Calu3 (cell line): ENCODE measurements at places on chromosomes 4 and X.

DNA sequence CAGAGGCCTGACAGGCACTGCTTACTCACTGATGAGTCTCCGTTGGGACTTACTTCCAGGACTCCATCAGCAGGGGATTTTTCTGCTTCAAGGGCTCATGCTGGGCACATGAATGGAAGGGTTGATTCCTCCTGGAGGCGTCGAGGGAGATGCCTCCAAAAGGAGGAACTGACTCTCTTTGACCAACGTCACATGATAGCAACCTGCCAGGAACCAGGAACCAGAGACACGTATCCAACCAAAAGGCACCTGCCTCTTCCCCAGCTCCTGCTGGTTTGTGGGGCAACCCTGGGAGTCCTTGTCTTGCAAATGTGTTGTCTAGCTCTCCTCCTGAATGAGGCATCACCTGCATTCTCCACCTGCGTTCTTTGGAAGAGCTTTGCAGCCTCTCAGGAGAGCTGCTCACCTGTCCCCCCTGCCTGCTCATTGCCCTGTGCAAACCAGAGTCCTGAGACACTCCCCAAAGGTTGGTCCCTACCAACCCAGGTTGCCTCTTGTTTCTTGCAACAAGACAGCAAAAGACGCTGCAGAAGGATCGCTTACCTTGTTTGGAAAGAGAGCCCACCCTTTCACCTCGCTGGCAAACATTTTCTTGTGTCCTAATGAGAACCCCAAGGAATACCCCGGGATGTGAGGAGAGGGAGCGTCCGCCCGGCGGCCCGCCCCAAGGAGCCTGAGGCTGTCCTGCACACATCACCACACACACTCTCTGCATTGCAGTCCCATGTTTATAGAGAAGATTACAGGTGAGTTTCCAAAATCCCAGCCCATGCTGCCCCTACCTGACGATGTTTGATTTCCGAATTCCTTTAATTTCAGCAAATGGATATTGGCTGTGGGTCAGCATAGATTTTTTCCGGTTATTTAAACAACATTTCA lies 30.5 kb upstream of the SHOX start:
- H3K27me3 ChIP-seq, result no peaks in the 10 kb centered on the region
- H3K4me1 ChIP-seq, result no peaks in the 10 kb centered on the region
- H3K27ac ChIP-seq, result no peak overlapping the region
- DNase-seq, result no peak
- H3K4me3 ChIP-seq, result no peak overlapping the region

DNA sequence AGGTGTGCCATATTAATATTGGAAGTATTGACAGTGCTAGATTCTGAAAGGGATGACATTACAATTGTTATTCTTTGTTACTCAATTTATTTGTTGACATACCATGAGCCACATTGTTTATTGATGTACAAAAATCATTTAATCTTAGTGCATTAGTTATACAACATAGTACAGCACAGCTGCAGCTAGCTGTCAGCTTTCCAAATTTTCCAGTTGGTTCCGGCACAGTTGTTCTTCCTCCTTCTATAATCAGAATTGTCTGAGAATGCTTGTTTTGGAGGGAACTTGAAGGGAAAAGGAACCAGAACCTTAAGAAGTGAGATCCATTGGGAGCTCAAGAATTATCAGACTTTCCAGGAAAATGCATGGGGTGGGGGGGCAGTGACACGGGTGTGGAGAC lies 281.4 kb downstream of the ZIC3 start:
- no peak overlapping the region for H3K4me3 ChIP-seq
- H3K4me1 ChIP-seq, result no peaks in the 10 kb centered on the region
- no peak for DNase-seq
- H3K36me3 ChIP-seq, result no peaks in the 10 kb centered on the region
- H3K27me3 ChIP-seq, result no peaks in the 10 kb centered on the region

- H3K36me3 ChIP-seq, result peaks cover 8% of the 10 kb centered on the region
- H3K27me3 ChIP-seq, result peaks cover 21% of the 10 kb centered on the region
- no peak for DNase-seq
- H3K4me3 ChIP-seq, result no peak overlapping the region
- H3K27ac ChIP-seq, result no peak overlapping the region
Measured at GRCh38 chrX:71177327-71177726, 32.7 kb downstream of the NLGN3 start.

- H3K4me1 ChIP-seq, result no peaks in the 10 kb centered on the region
- no peak for DNase-seq
- no peaks in the 10 kb centered on the region for H3K36me3 ChIP-seq
- no peak overlapping the region for H3K27ac ChIP-seq
- H3K27me3 ChIP-seq, result no peaks in the 10 kb centered on the region
Measured at GRCh38 chr4:12221031-12221430, 792.3 kb upstream of the HS3ST1 start.

DNA sequence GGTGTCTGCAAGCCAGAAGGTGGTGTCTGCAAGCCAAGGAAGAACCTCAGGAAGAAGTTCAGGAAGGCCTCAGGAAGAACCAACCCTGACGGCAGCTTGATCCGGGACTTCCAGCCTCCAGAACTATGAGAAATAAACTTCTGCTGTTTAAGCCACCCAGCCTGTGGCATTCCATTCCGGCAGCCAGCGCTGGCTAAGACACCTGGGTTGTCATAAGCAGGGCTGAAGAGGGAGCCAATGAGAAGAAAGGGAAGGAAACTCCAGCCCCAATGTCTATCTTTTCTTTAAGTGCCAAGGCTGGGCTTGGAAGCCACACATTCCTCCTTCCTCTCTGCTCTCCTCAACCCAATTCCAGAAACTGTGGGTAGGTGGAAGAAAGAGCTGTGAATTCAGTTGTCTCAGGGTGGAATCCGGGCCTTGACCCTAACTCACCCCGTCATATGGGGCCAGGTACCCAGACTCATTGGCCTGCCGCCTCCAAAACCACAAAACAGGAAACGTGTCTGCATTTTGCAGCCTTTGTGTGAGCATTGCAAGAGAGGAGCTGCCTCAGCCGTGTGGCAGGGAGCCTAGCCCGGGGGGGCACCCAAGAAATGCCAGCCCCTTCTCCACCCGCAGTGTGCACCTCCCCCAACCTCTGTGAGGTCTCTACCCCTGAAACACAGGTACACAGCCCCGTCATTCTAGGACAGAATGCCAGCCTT lies 26.8 kb downstream of the CRMP1 start:
- DNase-seq, result no peak
- H3K4me1 ChIP-seq, result no peaks in the 10 kb centered on the region
- no peak overlapping the region for H3K27ac ChIP-seq

DNA sequence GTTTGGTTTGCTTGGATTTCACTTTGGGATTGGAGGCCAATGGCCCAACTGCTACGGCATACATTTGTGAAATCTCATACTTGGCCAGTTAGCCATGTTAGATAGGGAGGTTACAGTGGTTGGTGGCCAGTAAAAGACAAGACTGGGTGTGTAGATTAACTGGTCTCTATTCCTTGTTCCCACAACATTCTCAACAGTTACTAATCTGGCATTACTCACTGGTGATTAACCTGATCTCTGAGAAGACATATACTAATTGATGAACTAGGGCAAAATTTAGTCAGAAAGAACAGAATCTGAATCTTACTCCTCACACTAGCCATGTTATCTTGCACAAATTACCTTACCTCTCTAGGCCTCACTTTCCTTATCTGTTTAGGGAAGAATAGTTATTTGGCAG lies 33.4 kb downstream of the GATB start:
- H3K27me3 ChIP-seq, result no peaks in the 10 kb centered on the region

GRCh38 chr4:21596521-21596920 lies 352.1 kb downstream of the KCNIP4 start:
- no peak for DNase-seq
- H3K27me3 ChIP-seq, result peaks cover 15% of the 10 kb centered on the region
- H3K27ac ChIP-seq, result no peak overlapping the region
- H3K4me3 ChIP-seq, result no peak overlapping the region

- no peak for DNase-seq
- no peak overlapping the region for H3K4me3 ChIP-seq
- no peak overlapping the region for H3K27ac ChIP-seq
- H3K27me3 ChIP-seq, result no peaks in the 10 kb centered on the region
Measured at GRCh38 chr4:147971116-147971515, 239.2 kb downstream of the ARHGAP10 start.

DNA sequence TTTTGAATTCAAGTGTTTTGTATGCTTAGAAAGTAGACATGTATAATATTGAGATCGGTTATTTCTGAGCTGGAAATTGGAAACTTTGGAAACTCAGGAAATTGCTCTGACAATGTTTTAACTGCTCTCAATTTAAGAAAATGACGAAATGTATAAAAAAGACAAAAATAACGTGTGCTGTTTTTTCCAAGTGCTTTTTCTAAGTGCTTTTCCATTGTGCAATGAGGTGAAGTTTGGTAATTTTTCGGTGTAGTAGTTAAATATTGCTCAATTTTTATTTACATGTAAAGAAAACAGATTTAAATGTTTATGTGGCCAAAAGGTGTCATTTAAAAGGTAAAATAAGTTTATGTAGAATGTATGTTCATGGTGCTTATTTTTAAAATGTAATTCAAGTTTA lies 39.4 kb upstream of the RHOH start:
- no peak for DNase-seq
- no peaks in the 10 kb centered on the region for H3K4me1 ChIP-seq
- no peak overlapping the region for H3K4me3 ChIP-seq
- no peaks in the 10 kb centered on the region for H3K36me3 ChIP-seq

- no peaks in the 10 kb centered on the region for H3K27me3 ChIP-seq
- peak; percentile 67 for DNase-seq
- peaks cover 24% of the 10 kb centered on the region for H3K36me3 ChIP-seq
- peaks cover 8% of the 10 kb centered on the region for H3K4me1 ChIP-seq
- peak within 1 kb of the TSS; percentile 86 for H3K4me3 ChIP-seq
Measured at GRCh38 chr4:143336781-143337599, at the start of gene GAB1. Gene GAB1 (plus strand): TSS chr4:143336876. CDS start chr4:143337189, 313 bp downstream.

GRCh38 chrX:55213381-55213780 lies 6.8 kb upstream of the PAGE5 start:
- H3K27ac ChIP-seq, result no peak overlapping the region
- H3K4me1 ChIP-seq, result no peaks in the 10 kb centered on the region
- no peaks in the 10 kb centered on the region for H3K36me3 ChIP-seq
- no peak overlapping the region for H3K4me3 ChIP-seq
- H3K27me3 ChIP-seq, result no peaks in the 10 kb centered on the region
- no peak for DNase-seq

DNA sequence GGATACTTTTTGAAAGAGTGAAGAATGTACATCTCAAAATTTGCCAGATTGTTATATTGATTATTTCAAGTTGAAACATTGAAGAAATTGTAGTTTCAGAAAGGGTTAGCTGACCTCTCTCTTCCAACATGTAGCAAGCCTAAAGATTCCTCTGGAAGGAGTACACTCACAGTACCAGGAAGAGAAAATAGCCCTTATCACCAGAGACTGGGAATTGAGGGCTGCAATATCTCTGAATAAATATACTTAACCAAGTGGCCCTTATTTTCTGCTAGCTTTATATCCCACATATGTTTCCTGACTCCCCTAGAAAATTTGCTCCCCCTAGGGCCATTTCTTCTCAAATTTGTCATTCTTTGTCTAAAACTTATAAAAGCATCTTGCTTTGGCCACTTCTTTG lies 332.2 kb downstream of the GASK1B start:
- H3K4me3 ChIP-seq, result no peak overlapping the region
- no peak overlapping the region for H3K27ac ChIP-seq
- H3K27me3 ChIP-seq, result no peaks in the 10 kb centered on the region
- DNase-seq, result no peak
- H3K36me3 ChIP-seq, result no peaks in the 10 kb centered on the region
- H3K4me1 ChIP-seq, result no peaks in the 10 kb centered on the region

DNA sequence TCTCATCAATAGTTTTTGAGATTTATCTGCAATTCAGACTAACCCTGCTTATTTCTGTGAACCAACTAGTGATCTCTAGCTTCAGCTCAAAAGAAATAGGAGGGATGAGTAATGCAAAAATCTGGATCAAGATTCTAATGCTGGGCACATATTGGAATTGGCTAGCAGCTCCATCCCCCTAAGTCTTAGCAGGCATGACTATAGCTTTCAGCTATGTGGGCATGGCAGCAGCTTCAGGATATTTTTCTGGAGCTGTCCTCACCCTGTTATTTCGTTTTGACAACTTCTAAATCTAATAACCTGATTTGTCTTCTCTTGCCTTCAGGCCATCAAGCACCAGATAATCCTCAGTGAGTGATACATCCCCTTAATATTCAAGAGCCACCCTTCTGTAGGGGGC lies 50.8 kb upstream of the GNPDA2 start:
- H3K4me3 ChIP-seq, result no peak overlapping the region
- H3K36me3 ChIP-seq, result no peaks in the 10 kb centered on the region
- no peaks in the 10 kb centered on the region for H3K4me1 ChIP-seq
- DNase-seq, result no peak
- no peaks in the 10 kb centered on the region for H3K27me3 ChIP-seq
- no peak overlapping the region for H3K27ac ChIP-seq

- no peaks in the 10 kb centered on the region for H3K4me1 ChIP-seq
- H3K36me3 ChIP-seq, result no peaks in the 10 kb centered on the region
- H3K4me3 ChIP-seq, result no peak overlapping the region
- no peak for DNase-seq
- no peak overlapping the region for H3K27ac ChIP-seq
Measured at GRCh38 chrX:149757206-149758067, 16.4 kb upstream of the HSFX1 start.

GRCh38 chr4:8294036-8294435 lies 24.5 kb downstream of the HTRA3 start:
- H3K36me3 ChIP-seq, result no peaks in the 10 kb centered on the region
- DNase-seq, result no peak
- H3K27ac ChIP-seq, result no peak overlapping the region
- no peaks in the 10 kb centered on the region for H3K4me1 ChIP-seq
- H3K27me3 ChIP-seq, result peaks cover 53% of the 10 kb centered on the region

DNA sequence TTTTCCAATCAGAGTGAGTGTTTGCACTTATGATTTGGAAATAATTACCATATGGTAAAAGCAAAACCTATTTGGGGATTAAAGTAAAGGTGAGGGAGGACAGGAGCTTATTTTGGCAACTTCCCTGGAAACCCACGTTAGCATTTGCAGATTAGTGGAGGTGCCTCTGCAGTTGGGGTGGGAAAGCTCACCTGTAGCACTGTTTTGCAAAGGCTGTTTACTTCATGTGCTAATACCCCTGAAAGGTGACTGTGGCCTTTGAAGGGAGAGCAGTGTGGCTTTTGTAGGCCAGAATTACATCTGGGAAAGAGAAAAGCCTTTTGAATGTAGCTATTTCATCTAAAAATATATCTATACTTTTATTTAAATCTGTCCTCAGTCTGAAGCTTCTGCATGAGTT lies 9.4 kb downstream of the SUPT20HL1 start:
- H3K36me3 ChIP-seq, result no peaks in the 10 kb centered on the region
- no peak overlapping the region for H3K4me3 ChIP-seq
- no peak overlapping the region for H3K27ac ChIP-seq
- no peak for DNase-seq

GRCh38 chr4:13762130-13762529 lies 134.6 kb upstream of the BOD1L1 start:
- no peaks in the 10 kb centered on the region for H3K36me3 ChIP-seq
- no peaks in the 10 kb centered on the region for H3K27me3 ChIP-seq
- no peak overlapping the region for H3K27ac ChIP-seq

- H3K27ac ChIP-seq, result peak overlapping the region; percentile 79
- H3K36me3 ChIP-seq, result peaks cover 6% of the 10 kb centered on the region
- H3K4me1 ChIP-seq, result peaks cover 20% of the 10 kb centered on the region
- no peaks in the 10 kb centered on the region for H3K27me3 ChIP-seq
Measured at GRCh38 chrX:8867406-8867805, 66.2 kb upstream of the FAM9A start.

GRCh38 chr4:8457646-8458252 lies 17.2 kb downstream of the TRMT44 start:
- no peak overlapping the region for H3K4me3 ChIP-seq
- H3K27me3 ChIP-seq, result no peaks in the 10 kb centered on the region
- H3K27ac ChIP-seq, result no peak overlapping the region
- H3K36me3 ChIP-seq, result peaks cover 9% of the 10 kb centered on the region
- H3K4me1 ChIP-seq, result no peaks in the 10 kb centered on the region
- no peak for DNase-seq

- H3K4me3 ChIP-seq, result no peak overlapping the region
- peaks cover 7% of the 10 kb centered on the region for H3K4me1 ChIP-seq
- DNase-seq, result no peak
- H3K36me3 ChIP-seq, result peaks cover 4% of the 10 kb centered on the region
Measured at GRCh38 chr4:142083264-142083663, 446.9 kb downstream of the IL15 start.
